ENCODE measurements at places on chromosomes 4 and X.

- DNase-seq: no peak
Observed at GRCh38 chr4:184641451-184641850, 7.8 kb downstream of the CASP3 start.

- DNase-seq: no peak
Observed at GRCh38 chr4:156638925-156639605, 332.5 kb downstream of the PDGFC start.

DNA sequence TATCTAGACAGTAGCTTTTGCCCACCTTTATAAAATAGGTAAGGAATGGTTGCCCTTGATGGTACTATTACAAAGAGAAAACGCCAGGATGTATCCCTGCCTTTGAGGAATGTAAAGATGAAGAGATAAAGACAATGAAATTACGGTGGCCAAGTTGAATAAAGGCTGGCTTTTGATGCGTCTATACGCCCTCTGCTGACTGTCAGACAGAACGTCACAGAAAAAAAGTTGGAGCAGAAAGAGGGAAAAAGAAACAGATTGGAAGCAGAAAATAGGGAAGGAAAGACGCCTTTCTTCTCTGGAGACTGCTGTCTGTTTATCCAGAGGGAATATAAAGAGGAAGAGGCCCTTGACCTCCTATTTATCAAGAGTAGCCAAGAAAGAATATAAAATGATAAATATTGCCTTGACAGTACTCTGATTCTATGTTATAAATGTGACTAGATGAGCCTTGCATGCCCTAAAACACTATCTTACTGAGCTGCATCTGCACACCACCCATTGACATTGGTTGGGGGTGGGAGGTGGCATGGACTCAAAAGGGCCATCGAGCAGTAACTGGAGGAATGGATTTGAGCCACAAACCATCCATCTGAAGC is 30.6 kb downstream of the PCDH19 start:
- no peak for DNase-seq

- no peak for DNase-seq
Observed at GRCh38 chrX:153592966-153593688, 5.8 kb downstream of the CCNQ start.

DNA sequence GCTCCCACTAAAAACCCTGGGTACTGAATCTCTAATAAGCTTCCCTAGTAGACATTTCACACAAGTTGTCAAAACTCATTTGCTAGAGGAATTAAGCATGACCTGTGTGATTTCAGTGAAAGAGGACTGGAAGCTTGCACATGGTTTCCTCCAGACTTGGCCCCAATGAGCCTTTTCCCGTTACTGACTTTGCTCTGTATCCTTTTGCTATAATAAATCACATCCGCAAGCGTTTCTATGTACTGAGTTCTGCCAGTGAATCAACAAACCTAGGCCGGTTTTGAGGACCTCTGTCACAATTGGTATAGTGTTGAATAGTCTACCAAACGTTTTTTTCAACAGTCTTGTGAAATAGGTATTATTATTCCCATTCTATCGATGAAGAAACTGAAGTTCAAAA is 8.2 kb downstream of the ATP11C start:
- DNase-seq: no peak

DNA sequence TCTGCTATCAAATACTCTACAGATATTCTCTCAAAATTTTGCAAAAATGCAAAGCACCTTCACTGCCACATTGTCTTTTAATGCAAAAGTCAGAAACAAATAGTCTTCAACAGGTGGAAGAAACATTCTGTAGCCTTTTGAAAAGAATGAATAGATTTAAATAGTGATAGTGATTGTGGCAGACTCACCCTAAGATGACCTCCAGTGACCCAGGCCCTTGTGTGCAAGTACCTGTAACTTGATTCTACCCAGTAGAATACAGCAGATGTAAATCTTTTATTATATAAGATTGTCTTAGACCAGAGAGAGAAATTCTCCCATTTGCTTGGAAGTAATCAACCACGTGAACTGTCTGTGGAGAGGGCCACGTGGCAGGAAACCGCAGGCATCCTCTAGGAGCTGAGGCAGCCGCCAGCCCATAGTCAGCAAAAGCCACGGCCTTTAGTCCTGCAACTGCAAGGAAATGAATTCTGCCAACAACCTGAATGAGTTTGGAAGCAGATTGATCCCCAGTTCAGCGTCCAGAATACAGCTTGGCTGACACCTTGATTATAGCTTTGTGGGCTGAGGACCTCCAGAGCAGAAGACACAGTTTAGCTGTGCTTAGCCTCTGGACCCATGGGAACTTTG is 272.5 kb downstream of the ARHGAP10 start:
- DNase-seq: no peak

- DNase-seq: no peak
Observed at GRCh38 chr4:14853176-14853943, 148.9 kb upstream of the CPEB2 start.

DNA sequence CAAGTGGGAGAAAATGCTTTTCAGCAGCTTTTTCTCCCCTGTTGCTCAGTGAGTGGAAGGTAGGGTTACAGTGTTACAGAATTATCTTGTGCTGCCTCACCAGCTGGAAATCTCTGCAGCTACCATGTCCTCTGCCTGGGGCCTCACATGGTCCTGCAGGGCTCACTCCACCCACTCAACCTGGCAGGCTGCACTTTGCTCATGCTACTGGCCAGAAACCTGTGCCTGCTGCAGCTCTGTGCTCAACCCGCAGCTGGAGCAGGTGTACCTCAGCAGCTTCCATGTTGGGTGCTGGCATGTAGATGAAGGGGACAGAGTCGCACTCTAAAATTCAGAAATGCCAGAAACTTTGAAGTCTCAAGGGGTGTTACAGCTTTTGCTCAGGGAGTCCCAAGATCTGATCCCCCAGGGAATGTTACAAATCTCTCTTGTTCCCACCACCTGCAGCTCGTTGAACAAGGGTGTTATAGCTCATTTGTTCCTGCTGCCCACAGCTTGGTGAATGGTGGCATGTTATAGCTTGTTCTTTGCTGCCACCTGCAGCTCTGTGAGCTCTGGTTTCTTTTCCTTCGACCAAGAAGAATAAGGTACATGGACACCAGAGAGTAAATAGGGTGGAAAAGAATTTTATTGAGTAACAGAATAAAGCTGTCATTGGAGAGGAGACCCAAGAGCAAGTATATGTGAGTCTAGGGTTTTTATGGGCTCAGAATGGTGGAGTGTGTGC is 845.8 kb downstream of the TECRL start:
- no peak for DNase-seq

- no peak for DNase-seq
Observed at GRCh38 chrX:134688031-134688823, 30.0 kb upstream of the PLAC1 start.

GRCh38 chr4:21205821-21206531 is 505.7 kb downstream of the PACRGL start:
- no peak for DNase-seq

DNA sequence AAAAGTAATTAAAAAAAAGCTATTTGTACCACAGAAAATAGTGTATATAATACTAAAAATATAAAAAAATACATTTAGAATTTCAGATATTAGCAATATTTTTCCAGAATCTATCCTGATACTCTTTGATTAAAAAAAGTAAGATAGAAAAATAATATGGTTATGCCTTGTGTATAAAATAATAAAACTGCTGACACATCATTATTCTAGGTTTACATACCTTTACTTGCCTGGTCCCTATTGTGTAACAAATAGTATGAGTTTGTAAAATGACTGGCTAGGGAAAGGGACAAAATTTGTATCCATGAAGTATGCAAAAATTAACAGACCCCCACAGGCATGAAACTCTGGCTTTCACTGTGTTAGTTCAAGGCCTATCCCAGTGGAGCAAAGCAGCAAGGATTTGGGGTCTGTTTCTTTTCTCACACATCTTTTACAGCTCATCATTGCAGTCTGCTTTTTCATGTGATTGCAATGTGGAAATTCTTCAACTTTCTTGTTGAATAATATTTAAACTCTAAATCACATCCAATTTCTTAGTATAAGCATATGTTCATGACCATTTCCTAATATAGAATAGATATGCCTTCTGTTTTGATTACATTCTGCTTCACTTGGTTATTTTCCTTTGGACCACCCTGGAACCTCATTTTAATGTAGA is 136.7 kb upstream of the PCDH18 start:
- no peak for DNase-seq

DNA sequence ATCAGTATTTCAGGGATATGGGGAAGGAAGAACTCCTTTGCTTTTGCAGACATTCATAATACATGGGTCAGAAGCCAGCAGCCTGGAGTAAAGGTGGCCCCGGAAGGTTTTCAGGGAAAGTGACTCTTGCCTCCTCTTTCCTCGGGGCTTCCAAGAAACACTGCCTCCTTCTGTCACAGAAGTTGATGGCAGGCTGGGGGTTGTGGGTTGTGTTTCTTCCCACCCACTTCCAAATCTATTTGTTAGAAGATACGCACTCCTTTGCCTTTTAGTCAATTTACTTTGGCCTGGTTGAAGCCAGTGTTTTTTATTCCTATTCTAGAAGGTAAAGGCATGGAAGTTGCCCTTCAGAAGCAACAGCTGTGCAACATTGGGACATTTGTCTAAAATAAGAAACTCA is 19.7 kb downstream of the KIT start:
- no peak for DNase-seq

DNA sequence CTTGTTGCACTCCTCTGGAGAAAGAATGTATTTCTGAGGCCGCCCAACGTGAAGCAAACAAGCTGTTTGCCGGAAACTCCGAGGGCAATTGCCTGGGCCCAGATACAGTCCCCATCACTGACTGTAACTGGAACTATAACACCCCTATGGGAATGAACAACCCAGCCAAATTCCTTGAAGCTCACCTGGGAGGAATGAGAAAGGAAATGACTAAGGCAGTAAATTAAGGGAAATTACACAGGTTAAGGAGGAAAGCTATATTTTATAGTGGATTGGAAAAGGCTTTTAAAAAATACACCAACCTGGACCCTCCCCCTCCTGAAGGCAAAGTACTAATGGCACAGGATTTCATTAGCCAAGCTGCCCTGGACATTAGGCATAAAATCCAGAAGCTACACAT is 11.7 kb upstream of the HERC5 start:
- DNase-seq: no peak

- no peak for DNase-seq
Observed at GRCh38 chrX:111955901-111956300, 79.9 kb downstream of the TRPC5OS start.

GRCh38 chr4:130628531-130628930 is 1532.6 kb downstream of the C4orf33 start:
- DNase-seq: no peak

DNA sequence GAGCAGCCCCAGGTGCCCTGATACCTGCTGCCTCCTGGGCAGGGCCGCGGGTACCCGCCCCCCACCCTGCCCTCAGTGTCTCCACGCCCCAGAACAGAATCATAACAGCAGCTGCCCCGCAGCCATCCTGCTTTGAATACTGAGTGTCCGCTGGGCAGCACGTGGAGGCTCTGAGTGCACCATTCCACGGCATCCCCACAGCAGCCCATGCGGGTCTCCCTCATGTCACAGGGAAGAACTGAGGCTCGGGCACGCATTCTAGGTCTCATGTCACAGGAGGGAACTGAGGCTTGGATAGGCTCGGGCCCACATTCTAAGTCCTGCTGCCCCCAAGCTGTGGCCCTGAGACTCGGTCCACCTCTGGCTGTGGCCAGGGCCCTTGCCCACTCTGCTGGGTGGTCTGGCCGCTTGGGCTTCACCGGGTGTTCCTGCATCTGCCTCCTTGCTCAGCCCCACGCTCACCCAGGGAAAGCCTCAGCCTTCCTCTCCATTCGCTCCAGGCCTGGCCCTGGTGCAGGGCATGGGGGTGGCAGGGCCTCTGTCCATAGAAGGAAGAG is 221.6 kb upstream of the PSAPL1 start:
- DNase-seq: no peak

DNA sequence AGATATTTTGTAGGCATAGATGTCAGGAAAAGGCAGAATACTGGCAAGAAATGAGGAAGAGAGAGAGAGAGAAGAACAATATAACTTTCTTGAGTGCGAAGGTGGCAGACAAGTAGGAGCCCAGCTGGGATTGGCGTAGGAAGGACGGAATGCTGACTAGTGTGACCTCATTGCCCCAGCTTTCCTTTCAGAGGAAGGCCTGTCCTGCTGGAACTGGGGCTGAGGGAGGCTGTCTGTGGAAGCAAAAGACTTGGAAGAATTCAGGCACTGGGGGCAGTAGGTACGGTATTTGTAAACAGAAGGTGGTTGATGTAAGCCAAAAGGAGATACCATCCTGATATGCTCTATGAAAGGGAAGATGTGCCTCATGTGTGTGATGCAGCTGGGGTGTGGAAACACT is 818.4 kb downstream of the ADGRL3 start:
- DNase-seq: no peak

DNA sequence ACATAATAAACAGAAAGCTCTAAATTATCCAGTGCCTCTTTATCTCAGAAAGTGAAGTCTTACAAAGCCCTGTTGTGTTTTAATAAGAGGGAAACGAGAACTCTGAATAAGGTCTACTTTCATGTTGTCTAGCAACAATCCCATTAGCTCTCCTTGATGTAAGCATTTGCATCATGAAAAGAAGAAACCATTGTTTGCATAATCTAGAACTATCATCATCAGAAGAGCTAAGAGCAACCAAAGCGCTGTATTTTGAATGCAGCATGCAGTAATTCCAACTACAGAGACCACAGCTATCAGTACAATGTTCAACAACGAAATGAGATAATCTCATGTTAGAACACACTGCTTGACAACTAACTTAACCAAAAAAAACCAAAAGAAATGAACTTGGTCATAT is 257.1 kb downstream of the CAMK2D start:
- DNase-seq: no peak

- no peak for DNase-seq
Observed at GRCh38 chrX:1074172-1074571, 138.3 kb downstream of the CRLF2 start.

- DNase-seq: no peak
Observed at GRCh38 chr4:158461336-158461735, 60.3 kb upstream of the RXFP1 start.

- no peak for DNase-seq
Observed at GRCh38 chr4:149047368-149047767, 605.2 kb upstream of the NR3C2 start.

DNA sequence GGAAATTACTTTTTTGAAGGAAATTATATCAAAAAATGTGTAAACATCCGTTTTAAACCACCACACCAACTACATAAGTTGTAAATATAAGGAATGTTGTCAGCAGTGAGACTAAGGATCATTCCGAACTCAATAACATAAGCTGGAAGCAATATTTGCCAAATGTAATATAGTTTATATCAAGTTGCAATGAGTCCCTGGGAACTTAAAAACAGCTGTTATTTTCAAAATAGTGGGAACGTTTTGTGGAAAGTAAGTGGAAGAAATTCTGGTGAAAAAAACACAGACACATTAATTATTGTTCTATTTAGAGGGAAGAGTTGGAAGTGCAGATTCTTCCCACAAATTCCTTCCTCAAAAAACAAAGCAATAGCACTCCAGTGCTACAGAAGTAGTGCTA is 444.3 kb downstream of the NAP1L3 start:
- DNase-seq: no peak

- no peak for DNase-seq
Observed at GRCh38 chr4:113499166-113499565, 262.4 kb downstream of the CAMK2D start.

DNA sequence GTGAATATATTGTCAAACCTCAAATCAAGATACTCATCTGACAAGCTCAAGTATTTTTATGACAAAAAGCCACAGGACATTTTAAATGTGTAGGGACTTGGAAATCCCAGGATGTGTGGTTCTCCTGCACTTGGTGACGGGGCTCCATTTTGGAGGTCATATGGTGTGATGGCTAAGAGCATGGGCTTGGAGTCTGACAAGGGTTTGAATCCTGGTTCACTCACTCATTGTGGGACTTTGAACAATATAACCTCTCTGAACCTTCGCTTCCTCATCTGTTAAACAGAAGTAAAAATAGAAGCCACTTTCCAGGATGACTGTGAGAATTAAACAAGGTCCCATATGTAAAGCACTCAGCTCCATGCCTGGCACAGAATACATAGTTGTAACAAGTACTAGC is 99.6 kb downstream of the SMIM20 start:
- DNase-seq: no peak
